ENCODE measurements at places on chromosomes 3 and 15.

GRCh38 chr15:56972426-56972825 lies 54.0 kb downstream of the TCF12 start:
- DNase-seq, result no peak

- DNase-seq, result no peak
Observed at GRCh38 chr15:95323796-95324195, 1006.7 kb upstream of the NR2F2 start.

- DNase-seq, result no peak
Observed at GRCh38 chr3:164912916-164913315, 165.4 kb downstream of the SI start.

DNA sequence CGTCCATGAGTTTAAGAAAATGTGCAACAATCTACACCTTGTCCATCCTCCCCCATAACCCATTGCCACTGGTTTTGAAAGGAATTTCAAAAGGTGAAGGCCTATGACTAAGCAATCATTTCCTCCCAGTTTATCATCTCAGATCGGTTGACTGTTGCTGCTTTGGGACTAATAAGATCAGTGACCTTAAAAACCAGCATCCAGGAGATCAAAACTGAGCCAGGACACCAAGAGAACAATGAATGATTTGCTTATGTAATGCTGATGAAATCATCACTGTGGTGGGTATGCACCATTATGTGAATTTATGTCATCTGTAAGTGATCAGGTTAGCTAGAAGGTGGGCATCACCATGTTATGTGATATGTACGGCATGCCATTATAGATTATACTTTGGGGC lies 195.5 kb downstream of the SSR3 start:
- no peak for DNase-seq

DNA sequence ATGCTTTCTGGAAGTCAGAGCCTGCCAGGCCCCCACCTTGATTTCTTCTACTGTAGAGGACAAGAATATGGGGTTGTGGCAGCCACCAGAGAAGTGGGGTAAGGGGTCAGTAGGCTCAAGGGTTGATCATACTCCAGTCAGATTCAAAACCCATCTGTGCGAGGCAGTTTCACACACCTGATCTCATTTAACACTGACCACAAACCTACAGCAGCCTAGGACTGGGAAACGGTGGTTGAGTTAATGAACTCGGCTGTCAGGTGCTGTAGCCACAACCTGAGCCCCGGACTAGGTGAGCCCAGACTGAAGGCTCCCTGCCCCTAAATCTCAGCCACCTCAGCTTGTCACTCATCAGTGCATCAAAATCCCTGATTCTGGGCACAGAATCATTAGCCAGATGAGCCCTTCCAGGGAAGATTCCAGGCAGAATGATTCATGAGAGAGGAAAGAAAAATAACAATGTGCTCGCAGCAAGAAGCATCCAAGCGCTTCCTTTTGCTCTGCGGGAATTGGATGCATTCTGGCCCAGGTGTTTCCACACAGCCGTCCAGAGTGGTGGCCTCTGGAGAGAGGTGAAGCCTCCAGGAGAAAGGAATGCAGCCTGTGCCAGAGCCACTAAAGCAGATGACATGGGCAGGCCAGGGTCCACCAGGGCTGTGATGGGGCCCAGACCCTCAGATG lies 102.1 kb downstream of the SRGAP3 start:
- DNase-seq, result no peak
